ENCODE measurements at places on chromosomes 2 and 18. TPM values are rescaled to one million over a fixed set of nuclear protein-coding genes. Genes with fewer than 3 reads are reported as not detected.

Gene GKN1
- not detected for total RNA-seq

Gene C2orf66
- not detected for total RNA-seq

Gene REG1B
- total RNA-seq = not detected

Gene SEMA4F
- 4.1 TPM for total RNA-seq

Gene SLC4A5
- total RNA-seq = 0.14 TPM

Gene IWS1
- total RNA-seq = 43.0 TPM

Gene FAM110C
- total RNA-seq = not detected

Gene AQP12B
- not detected for total RNA-seq

Gene PLGLB1
- 1.8 TPM for total RNA-seq

Gene CYP1B1
- 23.0 TPM for total RNA-seq

Gene CNTNAP5
- total RNA-seq = not detected

Gene MOGAT1
- total RNA-seq = not detected

Gene PJVK
- 1.8 TPM for total RNA-seq

Gene ABCB11
- total RNA-seq = not detected

Gene AMER3
- total RNA-seq = not detected

Gene GNLY
- total RNA-seq = not detected

Gene PARD6G
- total RNA-seq = 2.8 TPM

Gene FIGN
- total RNA-seq = 0.65 TPM

Gene UGT1A4
- not detected for total RNA-seq

Gene PLGLB2
- 1.1 TPM for total RNA-seq

Gene DUSP2
- 0.28 TPM for total RNA-seq

Gene LOXL3
- 57.5 TPM for total RNA-seq

Gene LRRC30
- not detected for total RNA-seq

Gene LIMS2
- total RNA-seq = 3.1 TPM

Gene KYNU
- total RNA-seq = 9.5 TPM

Gene HDHD2
- total RNA-seq = 17.6 TPM

Gene MEP1B
- not detected for total RNA-seq

Gene MLPH
- total RNA-seq = 12.2 TPM

Gene LYG1
- 0.43 TPM for total RNA-seq

Gene HRH4
- total RNA-seq = under 0.01 TPM

Gene ARHGEF33
- total RNA-seq = 0.74 TPM

Gene SCYGR5
- not detected for total RNA-seq

Gene TMEM37
- total RNA-seq = 0.37 TPM
